ENCODE measurements at places on chromosomes 12 and 14. TPM values are rescaled to one million over a fixed set of nuclear protein-coding genes. Genes with fewer than 3 reads are reported as not detected.
A peak's percentile ranks its signal among the peaks of the same experiment; 100 is the strongest.

Gene AICDA
- not detected for total RNA-seq

DNA sequence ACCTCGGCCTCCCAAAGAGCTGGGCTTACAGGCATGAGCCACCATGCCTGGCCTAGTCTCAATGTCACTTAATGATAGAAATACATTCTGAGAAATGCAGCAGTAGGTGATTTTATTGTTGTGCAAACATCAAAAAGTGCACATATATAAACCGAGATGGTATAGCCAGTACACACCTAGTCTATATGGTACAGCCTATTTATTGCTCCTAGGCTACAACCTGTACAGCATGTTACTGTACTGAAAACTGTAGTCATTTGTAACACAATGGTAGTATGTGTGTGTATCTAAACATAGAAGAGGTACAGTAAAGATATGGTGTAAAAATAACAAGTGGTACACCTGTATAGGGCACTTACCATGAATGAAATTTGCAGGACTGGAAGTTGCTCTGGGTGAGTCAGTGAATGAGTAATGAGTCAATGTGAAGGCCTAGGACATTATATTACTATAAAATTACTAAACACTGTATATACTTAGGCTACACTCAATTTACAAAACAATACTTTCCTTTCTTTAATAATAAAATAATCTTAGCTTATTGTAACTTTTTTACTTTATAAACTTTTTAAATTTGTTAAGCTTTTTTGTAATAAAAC is 166.7 kb upstream of the SYT1 start:
- DNase-seq, result no peak

- no peak for DNase-seq
Observed at GRCh38 chr12:114968727-114969126, 284.8 kb upstream of the TBX3 start.

GRCh38 chr12:101947316-101947715 is 69.9 kb downstream of the DRAM1 start:
- no peak for DNase-seq

DNA sequence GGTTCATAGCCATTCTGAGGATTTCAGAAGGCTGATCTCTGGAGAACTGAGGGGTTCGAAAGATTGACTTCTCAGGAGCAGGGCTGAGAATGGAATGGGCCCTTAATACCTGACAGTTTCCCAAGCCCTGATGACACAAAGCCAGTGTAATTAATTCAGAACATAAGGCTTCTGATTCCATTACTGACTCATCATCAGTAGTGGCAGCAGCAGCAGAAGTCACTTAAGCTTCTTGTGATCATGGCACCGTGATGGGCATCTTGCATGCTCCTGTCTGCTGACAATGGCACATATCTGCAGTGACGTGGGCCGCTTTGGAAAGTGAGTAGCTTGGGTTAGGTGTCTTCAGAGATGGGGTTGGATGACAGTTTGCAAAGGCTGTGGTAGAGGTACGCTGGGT is 38.2 kb upstream of the GSG1 start:
- no peak for DNase-seq

DNA sequence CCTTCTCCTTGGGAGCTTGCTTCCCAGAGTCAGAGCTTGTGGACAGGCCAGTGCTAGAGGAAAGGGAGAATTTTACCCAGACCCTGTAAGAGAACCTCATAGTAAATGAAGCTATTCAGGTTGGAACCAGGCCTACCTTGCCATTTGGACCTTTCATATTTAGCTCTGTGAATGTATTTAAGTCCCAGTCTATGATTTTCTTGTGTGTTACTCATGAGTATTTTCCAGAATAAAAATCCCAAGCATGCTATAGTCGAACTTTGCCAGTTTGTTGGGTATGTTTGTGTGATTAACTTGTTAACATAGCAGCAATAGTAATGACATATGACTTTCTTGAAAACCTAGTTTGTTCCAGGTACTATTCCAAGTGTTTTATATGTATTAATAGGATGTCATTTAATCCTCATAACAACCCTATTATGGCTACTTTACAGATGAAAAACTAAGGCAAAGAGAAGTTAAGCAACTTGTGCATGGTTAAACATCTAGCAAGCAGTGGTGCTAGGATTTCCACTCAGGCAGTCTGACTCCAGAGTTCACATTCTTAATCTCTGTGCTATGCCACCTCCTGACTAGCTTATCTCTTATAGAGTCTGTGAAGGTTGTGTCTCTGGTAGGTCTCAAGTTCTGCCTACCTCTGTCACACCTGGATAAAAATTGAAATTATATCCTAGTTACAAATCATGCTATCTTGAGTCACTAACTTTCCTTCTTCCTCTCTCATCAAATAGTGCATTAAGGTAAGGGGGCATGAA is 47.9 kb upstream of the GARIN2 start:
- no peak for DNase-seq

GRCh38 chr14:49512147-49512551 is 74.0 kb downstream of the RPS29 start:
- no peak for DNase-seq

DNA sequence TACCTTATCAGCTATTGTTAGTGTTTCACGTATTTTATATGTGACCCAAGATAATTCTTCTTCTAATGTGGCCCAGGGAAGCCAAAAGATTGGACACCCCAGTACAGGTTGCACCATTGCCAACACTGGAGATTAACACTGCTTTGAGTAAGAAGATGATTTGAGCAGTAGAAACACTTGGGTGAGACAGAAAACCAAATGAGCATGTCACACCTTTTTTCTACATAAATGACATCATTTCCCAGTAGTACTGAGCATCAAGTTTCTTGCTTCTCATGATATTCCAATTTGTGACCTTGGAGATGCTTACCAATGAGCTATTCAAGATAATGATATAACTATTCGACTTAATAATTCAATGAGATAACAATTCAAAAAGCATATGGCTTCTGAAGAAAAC is 140.0 kb downstream of the LLPH start:
- DNase-seq, result no peak

GRCh38 chr12:122799641-122800243 is 25.4 kb downstream of the CCDC62 start:
- DNase-seq, result no peak

DNA sequence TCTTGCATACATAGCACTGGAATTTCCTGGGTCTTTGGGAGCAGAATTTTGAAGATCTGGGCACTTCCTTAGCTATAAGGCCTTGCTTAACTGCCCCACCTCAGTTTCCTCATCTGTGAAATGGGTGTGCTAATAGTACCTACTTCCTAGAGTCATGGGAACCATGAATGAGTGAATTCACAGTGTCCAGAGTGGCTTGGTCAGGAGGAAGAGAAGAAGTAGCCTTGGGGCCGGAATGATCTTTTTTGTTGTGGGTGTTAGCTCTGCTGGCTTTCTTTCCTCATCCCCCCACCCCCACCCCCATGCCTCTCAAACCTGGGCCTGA is 2.4 kb downstream of the SH2B3 start:
- DNase-seq, result no peak

DNA sequence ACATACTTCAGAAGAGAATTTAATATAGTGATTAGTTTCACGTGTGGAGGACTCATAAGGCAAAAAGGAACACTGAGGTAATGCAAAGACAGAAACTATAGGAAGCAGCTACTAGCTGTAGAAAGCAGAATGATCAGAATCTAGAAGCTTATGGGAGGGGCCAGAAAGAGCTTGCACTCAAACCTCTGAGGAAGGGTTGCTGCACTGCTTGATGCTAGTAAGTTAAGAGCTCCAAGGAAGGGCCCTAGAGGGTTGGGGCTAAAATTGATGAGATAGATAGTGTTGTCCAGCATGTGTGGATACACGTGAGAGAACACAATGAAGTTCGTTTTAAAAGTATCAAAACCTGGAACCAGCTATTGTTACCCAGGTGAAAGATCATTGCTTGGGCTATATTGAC is 311.1 kb downstream of the SLC6A15 start:
- no peak for DNase-seq

DNA sequence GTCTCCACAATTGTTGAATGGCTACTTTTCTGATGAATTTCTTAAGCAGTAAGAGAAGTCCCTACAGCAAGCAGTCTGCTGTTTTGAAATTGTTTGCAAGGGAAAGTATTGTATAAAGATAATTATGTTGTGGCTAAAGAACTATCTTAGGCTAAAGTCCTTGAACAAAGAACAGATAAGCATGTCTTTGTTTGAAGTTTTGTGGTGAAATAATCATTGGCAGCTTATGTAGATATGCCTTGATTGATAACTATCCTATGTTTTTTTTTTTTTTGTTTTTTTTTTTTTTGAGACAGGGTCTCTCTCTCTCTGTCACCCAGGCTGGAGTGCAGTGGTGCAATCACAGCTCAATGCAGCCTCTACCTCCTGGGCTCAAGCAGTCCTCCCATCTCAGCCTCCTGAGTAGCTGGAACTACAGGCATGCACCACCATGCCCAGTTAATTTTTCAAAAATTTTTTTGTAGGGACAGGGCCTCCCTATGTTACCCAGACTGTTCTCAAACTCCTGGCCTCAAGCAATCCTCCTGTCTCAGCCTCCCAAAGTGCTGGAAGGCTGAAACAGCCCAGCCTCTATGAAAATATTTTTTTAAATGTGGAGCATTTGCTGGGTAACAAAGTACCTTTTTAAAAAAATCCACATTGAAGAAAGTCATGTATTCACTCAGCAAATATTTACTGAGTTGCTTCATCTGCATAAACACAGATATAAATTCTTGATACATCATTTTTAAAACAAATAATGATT is 80.8 kb downstream of the LLPH start:
- no peak for DNase-seq

DNA sequence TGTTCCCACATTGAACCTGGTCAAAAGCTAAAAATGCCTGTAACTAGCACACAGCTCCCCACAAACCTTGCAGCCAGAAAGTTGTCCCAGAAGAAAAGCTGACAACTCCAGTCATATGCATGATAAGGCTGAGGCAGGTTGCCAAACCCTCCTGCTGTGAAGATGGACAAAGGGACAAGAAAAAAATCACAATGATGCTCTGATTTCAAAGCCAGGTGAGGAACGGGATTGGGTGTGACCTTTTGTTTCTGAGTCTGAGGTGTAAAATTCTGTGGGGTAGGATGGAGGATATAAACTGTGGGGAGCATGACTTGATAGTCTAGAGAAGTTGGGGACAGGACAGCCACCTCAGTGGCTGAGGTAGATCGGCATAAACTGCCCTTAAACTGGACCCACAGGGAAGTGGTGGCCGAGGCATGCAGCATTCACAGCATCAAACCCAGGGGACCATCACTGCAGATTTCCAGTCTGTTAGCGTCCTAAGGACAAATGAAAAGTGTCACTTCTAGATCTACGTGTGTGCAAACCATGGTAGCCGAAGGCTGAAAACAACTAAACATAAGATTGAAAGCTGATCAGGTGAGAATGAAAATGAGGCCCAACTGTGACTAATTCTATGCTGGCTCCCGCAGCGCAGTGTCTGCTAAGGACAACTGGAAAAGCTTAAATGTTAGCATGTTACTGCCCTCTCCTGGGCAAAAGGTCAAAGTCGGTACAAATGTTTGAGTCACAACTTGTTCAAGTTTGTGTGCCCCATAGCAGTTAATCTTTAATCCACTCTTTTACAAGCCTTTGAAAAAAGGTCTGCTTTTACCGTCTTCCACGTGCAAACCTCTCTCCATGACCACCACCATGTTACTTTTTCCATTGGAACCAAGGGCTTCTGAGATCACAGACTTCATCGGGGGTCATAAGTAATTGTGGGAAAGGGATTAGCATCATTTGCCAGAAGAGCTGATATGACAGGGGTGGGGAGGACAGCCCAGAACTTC is 39.8 kb downstream of the GRIN2B start:
- DNase-seq, result no peak

Gene CACNA1C
- 0.81 TPM for total RNA-seq

- peak; percentile 43 for DNase-seq
Observed at GRCh38 chr12:55724226-55724939, 4.2 kb downstream of the RDH5 start.

- no peak for DNase-seq
Observed at GRCh38 chr12:69027411-69027881, 94.5 kb upstream of the CPM start.

GRCh38 chr14:40123816-40124215 is 691.6 kb upstream of the FBXO33 start:
- DNase-seq, result no peak

Gene OR6C4
- not detected for total RNA-seq

GRCh38 chr14:52094546-52095271 is 25.9 kb upstream of the NID2 start:
- DNase-seq, result no peak

DNA sequence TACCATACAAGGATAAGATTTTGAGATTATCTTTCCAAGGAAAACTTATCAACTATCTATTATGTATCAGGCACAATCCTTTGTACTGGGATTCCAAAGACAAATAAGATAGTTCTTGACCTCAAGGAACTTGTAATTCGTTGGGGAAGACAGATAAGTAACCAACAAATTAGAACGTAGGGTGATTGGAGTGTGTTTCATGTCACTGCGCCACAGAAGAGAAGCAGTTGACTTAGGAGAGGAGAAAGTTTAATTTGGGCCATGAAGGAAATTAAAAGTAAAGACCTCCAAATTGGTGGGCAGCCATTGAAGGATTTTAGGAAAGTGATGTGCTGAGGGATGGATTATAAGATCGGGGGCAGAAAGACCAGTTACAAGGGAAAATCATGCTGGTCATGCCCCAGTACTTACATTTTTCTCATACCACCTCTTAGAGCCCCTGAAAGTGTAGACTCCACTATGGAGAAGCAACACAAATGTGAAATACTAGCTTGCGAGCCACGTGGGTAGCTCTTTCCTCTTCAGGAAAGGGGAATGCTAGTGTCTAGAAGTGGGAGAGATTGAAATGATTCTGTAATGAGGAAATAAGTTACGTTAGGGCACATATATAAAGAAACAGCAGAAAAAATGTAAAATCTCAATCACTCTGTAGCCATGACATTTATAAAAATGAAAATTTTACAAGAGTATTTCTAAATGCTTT is 148.7 kb downstream of the ETV6 start:
- no peak for DNase-seq

GRCh38 chr14:37709419-37710195 is 114.2 kb downstream of the TTC6 start:
- DNase-seq, result no peak

Gene ACOT2
- total RNA-seq, result 15.3 TPM

DNA sequence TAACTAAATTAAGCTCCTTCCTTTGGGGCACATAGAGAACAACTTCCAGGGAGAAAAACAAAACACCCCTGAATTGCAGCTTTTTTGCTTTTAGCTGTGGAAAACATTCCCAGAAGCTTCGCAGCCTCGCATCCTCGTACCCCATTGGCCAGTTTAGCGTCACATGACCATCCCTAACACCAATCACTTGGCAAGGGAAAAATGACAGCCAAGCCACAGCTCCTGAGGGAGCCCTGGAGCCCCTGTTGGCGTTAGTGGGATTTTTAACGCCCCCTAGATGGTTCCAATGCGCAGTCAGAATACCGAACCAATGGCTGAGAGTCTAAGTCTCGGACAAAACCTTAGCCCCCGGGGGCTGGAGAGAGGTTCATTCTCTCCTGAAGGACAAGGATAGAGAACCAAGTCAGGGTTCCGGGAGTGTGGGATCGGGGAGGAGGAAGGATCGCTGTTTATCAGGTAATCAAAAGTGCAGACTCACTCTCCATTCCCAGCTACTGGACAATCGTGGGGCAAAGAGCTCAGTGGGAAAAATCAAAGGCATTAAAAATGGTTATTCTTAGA is 135.6 kb upstream of the HIF1A start:
- DNase-seq, result no peak

Gene GPR132
- 46.8 TPM for total RNA-seq
